Stimulated activated CD4-positive, alpha-beta T cell treated with anti-CD3 and anti-CD28 coated beads, Interleukin-15, amount 100 ng/mL, for 1 hour (primary cell): ENCODE measurements at places on chromosomes 7 and 10.

- DNase-seq, result no peak
Observed at GRCh38 chr10:77564731-77565589, 72.6 kb downstream of the KCNMA1 start.

DNA sequence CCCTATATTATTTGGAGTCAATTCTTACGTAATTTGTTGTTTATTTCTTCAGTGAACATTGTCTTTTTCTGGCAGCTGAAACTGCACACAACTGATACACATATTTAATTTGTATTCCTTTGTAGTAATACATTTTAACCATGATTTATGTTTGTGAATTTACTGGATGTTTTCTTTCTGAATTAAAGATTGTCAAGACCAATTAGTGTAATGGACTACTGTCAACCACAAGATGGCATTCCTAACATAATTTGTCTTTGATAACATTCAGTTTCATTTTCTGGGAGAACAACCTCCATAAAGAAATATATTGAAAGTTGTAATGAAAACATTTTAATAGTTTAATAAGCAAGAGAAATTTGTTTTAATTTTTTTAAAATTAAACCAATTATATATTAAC is 10.1 kb downstream of the THNSL1 start:
- no peak for DNase-seq

GRCh38 chr10:88211230-88211629 is 347.8 kb downstream of the PTEN start:
- no peak for DNase-seq

DNA sequence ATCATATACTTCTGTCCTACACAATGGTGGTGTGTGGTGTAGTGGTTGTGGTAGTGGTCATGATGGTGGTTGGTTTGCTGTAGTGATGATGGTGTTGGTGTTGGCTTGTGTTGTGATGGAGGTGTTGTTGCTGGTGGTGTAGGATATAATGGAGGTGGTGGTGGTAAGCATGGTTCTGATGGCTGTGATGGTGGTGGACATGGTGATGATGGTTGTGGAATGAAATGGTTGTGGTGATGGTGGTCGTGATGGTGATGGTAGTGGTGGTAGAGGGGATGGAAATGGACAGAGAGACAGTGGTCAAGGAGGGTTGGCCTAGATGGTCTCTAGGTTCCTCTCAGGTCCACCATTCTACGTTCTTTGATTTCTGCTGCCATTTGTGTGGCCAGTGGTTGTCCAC is 44.7 kb downstream of the FAM241B start:
- DNase-seq, result no peak

DNA sequence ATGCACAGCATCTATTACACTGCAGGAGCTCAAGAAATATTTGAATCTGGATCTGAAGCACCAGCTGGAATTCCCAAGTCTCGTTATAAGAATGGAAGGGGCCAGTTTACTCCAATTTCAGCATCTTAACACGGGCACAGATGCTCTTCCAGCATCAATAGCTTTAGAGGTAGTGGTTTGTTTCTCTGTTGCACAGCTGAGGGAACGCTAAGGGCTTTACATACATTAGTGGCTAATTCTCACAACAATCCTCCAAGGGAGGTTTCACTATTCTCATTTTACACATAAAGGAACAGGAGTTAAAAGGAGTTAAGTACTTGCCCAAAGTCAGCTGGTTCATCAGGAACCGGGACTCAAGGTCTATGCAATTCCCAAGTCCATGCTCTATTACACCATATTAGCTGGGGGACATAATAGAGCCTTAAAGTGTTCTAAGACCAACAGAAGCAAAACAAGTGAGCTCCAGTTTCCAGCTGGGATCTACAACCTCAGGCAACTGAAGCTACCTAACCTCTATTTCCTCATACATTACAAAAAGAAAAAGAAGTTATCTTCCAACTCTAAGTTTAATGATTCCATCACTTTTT is 9.9 kb downstream of the XPNPEP1 start:
- no peak for DNase-seq

DNA sequence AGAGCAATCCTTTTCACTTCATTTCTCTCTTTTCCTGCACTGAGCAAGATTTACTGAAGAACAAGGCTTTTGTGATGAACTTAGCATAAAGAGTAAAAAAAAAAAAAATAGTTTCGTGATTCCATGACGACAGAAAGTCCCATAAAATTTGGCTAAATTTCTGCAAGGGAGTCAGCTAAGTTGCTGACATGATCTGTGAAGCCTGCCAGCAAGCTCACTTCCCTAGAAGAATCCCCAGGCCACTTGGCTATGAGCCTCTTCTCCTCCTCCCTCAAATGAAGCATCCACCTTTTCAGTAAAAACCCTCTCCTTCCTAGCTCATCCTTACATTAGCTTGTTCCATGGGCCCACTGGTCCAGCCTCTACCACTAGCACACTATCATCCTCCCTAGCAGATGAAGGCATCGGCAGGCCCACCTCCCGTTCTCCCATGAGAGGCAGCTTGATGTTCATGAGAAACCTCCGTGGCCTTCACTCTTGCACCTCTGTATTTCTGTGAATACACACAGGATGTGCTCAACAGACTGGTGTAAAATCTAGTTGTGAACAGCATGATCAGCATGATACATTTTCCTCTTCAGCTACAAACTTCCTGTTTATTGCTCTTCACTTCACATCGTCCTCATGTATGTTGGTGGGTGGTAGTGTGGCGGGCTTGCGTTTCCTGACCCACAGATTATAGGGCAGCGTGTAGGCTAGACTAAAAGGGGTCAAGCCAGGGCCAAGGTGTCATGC is 30.9 kb downstream of the GIMAP8 start:
- no peak for DNase-seq

- DNase-seq, result no peak
Observed at GRCh38 chr10:80132299-80133139, at the start of gene PLAC9. TSS of gene PLAC9 (plus strand) at chr10:80132730. CDS start at chr10:80132763, 33 bp downstream.

GRCh38 chr7:20917603-20918002 is 130.9 kb upstream of the SP8 start:
- DNase-seq, result no peak

DNA sequence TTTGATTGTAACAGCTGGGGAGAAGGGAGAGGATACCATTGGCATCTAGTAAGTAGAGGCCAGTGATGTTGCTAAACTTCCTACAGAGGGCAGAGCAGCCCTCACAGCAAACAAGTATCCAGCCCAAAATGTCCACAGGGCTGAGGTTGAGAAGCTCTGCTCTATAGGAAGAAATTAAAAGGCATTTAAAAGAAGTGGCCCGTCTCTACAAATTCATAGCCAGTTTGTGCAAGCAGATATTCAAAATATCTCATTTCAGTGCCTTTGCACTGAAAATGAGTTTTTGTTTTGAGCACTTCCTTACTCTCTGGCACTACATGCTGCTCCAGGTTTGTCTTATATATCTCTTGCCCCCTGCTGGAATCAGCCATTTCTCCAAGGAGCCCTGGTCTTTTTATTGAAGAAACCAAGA is 330.0 kb downstream of the BBS9 start:
- DNase-seq, result no peak

DNA sequence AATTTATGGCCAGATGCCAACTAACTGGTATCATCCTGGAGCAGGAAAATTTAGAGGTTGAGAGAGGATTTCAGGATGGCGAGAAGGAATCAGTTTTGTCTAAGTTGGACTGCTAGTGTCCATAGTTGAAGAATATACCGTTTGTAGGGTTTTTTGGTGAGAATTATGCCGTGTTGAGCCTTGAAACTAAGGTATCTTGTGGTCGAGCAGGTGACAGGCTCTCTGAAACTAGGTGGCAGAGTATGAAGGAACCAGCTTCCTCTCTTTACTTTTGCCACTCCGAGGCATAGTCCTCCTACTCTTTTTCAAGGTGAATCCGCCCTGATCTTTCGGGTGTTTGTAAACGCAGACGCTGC is 9.7 kb downstream of the MDFIC start:
- no peak for DNase-seq

- no peak for DNase-seq
Observed at GRCh38 chr7:54969208-54969967, 49.4 kb upstream of the EGFR start.

GRCh38 chr7:37281368-37282092 is 167.1 kb downstream of the ELMO1 start:
- no peak for DNase-seq

DNA sequence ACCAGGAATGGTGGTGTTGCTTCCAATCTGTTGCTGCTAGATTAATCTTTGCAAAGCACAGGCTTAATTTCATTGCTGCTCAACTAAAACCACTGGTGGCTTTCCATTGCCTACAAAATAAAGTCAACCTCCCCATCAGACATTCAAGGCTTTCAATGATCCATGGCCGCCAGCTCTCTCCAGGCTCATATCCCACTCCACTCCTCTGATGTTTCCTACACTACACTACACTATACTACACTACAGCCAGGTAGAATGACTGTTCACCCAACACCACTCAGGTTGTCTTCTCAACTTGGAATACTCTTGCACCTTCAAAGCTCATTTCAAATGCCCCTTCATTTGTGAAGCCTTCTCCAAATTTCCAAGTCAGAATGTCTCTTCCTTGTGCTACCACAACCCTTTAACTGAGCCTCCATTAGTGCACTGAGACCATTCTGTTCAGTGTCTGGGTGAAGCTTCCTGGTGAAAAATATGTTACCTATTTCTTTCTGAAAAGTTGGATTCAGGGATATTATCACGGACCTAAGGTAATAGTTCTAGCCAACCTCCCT is 35.5 kb upstream of the CC2D2B start:
- no peak for DNase-seq

GRCh38 chr7:16284581-16284980 is 136.8 kb downstream of the CRPPA start:
- no peak for DNase-seq

- no peak for DNase-seq
Observed at GRCh38 chr7:149432121-149432691, 28.7 kb downstream of the ZNF777 start.

DNA sequence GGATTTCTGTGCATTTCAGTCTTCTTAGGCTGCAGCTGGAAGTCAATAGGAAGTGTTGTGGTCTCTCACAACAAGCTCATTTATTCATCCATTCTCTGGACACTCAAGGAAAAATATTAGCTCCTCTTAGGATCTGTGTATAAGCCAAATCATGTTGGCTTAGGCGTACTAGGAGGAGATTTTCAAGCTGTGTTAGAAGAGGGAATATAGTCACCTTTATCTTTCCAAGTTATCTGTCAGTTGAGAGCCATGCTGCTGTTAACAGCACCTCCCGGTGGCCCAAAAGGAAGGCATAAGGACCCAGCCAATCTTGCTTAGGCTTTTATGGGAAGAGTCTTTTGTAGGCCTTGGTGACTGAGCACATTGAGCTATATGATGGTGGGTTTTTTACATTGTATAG is 220.0 kb downstream of the LRMDA start:
- no peak for DNase-seq

DNA sequence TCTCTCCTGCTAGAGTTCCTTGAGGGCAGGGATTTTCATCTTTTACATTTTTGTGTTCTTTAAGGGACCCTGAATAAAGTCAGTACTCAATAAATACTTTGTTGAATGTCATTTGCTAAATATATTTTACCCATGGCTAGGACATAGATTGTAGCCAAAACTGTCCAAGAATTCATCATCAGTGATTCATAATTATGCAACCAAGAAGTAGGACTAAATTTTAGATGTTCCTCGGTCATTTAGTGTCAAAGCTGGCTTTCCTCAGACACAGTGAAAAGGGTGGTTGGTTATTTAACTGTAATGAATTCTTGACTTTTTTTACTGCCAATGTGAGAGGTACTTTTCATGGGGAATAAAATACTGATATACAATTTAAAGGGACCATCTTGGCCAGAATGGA is 3.3 kb downstream of the NUDT13 start:
- DNase-seq, result no peak

DNA sequence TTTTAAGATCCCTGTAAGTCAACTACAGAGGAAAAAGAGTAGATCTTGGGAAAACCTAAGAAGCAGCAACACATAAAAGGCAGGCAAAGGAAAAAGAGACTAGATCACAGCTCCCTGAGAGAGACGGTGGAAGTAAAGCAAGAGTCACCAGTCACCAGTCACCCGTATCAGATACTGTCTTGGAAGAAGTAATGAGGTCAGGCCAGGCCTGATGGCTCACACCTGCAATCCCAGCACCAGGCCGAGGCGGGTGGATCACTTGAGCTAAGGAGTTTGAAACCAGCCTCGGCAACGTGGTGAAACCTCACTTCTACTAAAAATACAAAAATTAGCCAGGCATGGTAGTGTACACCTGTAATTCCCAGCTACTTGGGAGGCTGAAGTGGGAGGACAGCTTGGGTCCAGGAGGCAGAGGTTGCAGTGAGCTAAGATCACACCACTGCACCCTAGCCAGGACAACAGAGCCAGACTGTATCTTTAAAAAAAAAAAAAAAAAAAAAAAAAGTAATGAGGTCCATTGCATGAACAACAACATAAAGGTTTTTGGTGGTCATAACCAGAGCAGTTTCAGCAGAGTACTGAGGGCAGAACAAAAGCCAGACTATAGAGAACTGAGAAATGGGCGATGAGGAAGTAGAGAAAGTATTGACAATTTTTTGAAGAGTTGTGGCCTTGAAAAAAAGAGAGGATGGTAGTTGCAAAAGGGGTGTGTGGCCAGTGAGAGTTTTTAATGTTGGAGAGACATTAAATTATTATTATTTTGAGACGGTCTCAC is 16.9 kb downstream of the ZNF713 start:
- DNase-seq, result no peak

GRCh38 chr7:31924251-31924650 is 146.0 kb downstream of the PDE1C start:
- no peak for DNase-seq

DNA sequence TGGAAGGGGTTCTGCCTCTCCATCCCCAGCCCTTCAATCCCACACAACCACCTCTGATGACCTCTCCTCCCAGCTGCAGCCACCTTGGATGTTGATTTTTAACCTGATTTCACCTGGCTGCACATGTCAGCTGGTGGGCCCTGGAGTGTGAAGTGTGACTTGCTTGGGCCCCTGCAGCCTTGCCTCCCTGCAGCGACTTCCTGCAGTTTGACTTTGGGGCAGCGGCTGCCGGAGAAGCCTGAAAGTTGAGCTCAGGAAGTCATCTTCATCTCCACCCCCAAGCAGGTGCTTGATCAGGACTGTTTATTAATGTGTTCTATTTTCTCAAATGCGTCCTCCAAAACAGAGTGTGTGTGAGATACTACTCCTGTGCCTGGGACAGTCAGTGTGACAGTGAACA is 675.2 kb upstream of the GALNT17 start:
- DNase-seq, result no peak

DNA sequence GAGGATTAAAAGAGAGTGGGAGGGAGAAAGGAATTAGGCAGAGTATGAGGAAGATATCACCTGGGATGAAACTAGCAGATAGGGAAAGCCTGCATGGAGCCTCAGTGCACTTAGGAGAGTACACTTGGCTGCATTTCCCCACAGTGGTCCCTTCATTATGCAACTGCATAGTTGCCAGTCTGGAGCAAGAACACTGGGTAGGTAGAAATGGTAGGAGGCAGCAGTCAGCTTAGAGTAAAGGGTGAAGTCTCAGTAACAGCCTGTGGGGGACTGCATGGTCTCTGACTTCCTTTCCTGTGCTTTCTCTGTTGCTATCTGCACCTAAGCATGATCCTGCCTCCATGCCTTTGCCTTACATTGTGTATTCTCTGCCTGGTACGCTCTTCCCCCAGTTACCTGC is 14.0 kb upstream of the PCGF5 start:
- DNase-seq, result no peak
